Neural progenitor cell (in vitro differentiated cells): ENCODE measurements at places on chromosomes 13 and 19.
A peak's percentile ranks its signal among the peaks of the same experiment; 100 is the strongest.

DNA sequence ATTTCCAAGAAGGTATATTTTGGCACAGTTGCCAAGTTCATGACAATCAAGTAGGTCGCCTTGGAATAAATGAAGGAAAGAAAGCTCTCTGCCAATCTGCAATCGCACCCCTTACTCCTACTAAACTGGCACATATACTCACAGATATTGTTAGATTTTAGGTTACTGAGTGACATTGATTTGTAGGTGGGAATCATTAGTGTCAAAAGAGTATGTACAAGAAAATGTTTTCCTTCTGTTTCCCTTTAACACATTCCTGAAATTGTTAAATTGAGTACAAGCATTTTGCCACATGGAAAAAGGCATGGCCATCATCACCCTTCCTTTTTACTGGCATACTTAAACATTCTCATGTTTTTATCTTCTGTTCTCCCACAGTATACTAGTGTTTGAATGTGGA is 2868.3 kb upstream of the PCDH20 start:
- no peak for DNase-seq

- DNase-seq, result peak; percentile 54
Measured at GRCh38 chr19:39133431-39134270, 8.1 kb downstream of the PAK4 start.

DNA sequence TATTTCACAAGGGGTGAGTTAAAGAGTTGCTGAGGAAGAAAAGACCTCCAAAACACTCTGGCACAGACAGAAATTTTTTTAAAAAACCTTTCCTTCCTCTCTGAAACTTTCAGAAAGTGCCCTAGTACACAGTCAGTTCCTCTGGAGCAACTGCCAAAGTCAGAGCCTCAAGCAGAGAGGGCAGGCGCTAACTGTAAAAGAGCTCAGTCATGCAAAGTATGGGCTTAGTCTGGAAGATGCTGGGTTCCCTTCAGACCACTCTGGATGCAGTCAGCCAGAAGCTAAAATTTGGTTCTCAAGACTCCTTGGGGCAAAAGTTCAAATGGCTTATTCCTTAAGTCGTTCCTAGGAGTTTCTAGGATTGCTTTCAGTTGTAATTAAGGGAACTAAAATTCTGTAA is 671.6 kb downstream of the PCDH9 start:
- peak; percentile 33 for DNase-seq

- DNase-seq, result no peak
Measured at GRCh38 chr13:76928456-76928855, 19.9 kb upstream of the ACOD1 start.

- no peak for DNase-seq
Measured at GRCh38 chr13:114310956-114311355, 3.3 kb upstream of the CHAMP1 start.

GRCh38 chr13:32211813-32212212 is 103.3 kb downstream of the ZAR1L start:
- DNase-seq, result no peak
